ENCODE measurements at places on chromosomes 5 and 9.
A peak's percentile ranks its signal among the peaks of the same experiment; 100 is the strongest.

DNA sequence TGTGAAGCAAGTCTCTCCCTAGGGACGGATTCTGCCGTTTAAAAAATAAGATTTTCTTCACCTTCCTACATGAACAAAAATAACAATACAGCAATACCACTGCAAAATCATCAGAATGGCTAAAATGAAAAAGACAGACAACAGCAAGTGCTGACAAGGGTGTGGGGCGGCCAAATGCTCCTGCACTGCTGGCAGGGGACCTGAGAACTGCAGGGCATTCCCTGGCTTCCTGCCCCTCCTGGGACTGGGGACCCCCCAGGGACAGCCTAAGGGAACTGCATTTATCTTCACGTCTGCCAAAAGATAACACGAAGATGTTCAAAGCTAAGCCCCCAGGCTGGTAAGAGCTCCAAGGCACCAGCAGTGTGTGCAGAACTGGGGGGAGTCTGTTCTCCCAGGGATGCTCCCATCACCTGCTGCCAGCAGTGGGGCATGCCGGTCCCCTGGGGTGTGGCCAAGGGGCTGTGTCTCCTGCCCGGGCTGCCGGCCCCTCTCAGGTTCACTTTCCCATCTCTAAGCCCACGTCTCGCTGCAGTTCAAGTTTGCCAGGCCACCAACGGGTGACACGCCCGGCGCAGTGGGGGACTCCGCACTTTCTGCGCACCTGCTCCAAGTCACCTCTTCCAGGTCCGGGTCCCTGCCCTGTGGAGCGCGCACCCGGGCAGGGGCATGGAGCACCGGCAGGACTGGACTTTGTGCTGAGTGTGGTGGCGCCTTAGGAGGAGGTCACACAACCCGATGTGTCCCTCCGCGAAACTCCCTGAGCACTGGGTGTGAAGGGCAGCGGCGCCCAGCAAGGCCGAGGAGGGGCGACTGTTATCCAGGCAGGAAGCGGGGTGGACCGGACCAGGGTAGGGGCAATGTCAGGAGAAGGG, 4.5 kb upstream of the EGFL7 start:
- no peak for DNase-seq

DNA sequence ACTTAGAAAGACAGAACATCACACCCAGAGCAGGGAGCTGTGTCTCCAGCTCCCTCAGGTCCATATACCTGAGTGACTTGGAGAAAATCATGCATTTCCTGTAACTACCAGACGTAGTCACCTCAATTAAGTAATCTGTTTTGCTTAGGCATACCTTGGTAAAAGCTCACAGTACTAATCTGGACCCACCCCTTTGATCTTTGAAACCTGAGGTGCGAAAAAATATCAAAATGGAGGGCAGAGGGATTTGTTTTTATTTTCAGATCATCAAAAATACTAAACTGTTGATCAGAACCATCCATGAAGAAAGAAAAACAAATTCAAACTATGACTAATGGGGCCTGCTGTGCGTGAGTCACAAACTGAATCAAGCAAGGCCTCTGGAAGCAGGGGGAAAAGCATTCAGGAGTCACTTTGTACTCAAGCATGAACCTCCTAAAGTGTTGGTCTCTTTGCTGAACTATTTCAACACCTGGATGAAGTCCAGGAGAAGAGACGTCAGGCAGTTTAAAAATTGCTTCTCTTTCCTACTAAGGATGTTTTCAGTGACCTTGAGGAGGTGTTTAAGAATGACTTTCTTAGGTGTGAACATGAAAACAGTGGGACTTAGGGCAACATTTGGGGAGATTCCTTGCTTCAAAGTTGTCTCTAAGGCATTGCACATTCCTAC, 76.3 kb downstream of the MUSK start:
- DNase-seq = no peak

DNA sequence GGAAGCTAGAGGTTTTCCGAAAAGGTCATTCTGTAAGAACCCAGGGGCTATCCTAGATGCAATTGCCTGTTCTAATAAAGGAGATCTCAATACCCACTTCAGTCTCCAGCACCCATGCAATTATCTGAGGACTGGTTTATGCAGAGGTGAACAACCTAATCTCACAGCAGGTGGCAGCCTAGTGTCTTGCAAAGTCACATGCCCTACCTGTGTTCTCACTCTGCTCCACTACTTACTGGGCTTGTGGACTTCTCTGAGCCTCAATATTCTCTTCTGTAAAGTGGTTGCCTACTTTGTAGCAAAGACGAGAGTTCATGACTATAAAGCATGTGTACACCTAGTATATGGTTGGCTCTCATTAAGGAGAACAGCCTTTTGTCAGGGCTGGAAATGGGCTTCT, 21.0 kb upstream of the ALDH1B1 start:
- DNase-seq = peak; percentile 19

- no peak for DNase-seq
These were observed 78.6 kb downstream of the FREM1 start for GRCh38 chr9:14831661-14832060.

DNA sequence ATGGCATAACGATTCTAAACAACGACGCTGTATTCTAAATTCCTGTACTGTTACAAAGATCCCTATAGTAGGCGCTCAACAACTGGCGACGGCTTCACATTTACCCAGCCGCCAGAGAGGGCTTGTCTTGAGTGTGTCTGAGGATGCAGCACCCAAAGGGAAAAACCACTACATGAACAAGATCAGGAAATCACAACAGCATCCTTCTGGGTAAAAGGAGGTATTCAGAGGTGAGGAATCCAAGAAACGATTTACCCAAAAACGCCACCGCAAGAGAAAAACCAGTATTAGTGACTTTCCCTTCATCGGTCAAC, 711 bp downstream of the TTC33 start:
- peak; percentile 71 for DNase-seq

- no peak for DNase-seq
These were observed 179.8 kb upstream of the PLPPR1 start for GRCh38 chr9:100848726-100849125.

GRCh38 chr9:124389146-124389939, 25.9 kb downstream of the PSMB7 start:
- no peak for DNase-seq

DNA sequence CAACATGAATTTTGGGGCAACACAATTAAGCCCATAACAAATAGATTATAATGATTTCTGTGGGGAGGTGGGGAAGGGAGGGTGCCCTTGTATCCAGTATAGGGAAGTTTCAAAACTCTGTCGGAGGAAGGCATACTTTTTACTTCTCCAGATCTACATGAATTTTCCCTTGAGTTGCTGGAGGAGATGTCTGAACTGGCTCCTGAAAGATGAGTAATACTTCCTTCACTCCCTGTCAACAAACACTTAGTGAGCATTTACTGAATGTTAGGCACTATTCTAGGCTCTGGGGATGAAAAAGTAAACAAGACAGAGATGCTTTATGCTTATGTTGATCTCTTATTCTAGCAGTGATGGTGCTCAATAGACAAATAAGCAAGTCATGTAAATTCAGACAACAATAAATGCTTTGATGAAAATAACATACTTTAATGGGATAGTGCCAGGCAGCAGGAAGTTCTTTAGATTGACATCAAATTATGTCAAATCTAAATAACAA, 197.9 kb upstream of the ANKH start:
- no peak for DNase-seq

Data from CD4-positive, alpha-beta T cell treated with Interleukin-15 for 4 hours (primary cell).